ENCODE measurements at places on chromosomes 5 and 9.

GRCh38 chr9:120490888-120491595, 88.9 kb downstream of the CDK5RAP2 start:
- no peak for DNase-seq

- DNase-seq, result peak; percentile 99
Measured at GRCh38 chr5:28374492-28374967, 1336.1 kb upstream of the CDH9 start.

DNA sequence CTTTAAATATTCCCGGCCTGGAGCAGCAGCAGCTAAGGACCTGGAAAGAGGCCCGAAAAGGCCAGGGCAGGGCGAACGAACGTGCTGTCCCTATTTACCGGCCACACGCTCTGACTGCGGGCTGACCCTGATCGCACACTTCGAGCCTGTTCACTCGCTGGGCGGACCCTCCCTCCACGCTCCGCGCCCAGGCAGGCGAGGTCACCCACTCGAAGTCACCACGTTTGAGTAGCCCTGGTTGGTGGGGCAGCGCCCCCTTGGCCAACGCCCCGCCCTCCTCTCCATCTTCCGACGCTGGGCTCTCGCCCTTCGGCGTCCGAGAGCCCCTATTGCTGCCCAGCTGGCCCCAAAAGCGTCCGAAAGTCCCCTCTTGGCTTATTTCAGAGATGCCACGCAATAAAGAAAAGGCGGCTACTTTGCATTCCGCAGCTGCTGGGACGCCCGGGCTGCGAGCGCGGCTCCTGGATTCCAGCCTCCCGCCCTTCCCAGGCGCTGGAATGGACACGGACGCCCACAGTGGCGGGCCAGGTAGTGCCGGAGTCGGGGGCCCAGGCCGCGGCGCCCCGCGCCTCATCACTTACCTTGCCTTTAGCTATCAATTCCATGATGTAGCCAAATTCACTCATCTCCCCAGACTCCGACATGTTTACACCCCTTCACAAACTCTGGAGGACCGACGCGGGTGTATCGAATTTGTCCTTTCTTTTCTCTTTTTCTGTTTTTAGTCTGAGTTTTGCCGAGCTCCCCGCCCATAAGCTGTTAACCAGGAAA, 9.9 kb upstream of the TRIM36 start:
- no peak for DNase-seq

DNA sequence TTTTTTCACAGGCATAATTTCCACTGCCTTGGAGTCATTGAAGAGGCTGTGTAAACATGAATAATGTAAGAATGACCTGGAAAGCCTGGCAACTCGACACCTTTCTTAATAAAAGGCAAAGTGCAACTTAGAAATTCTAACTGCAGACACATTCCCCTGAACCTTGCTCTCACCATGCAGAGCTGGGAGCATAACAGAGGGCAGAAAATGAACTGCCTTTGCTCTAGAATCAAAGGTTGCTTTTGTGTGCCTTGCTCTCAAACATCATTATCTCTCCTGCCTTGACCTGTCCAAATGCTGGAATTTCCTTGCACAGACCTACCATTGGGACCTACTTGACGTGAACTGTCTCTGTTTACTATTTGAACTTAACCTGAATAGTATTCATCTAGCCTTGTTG, 462.0 kb upstream of the ZNF462 start:
- no peak for DNase-seq

- no peak for DNase-seq
Measured at GRCh38 chr5:171697221-171698102, 88.2 kb upstream of the SMIM23 start.

DNA sequence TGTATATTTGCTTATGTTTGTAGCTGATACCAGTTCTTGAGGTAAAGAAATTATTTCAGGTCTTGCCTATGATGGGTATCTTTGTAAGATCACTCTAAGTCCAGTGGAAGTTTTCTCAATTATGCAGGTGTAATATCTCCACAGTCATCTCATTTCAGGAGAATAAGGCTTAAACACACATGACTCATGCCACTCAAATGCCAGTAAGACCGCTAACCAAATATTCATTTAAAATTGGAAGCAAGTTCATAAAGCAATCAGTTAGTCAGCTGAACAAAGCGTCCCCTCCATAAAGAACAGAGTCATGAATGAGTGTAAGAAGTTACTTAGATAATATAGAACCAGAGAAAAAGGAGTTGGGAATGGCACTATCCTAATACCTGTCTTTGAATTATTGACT, 248.7 kb downstream of the LURAP1L start:
- peak; percentile 6 for DNase-seq

- no peak for DNase-seq
Measured at GRCh38 chr5:1016036-1016435, 7.4 kb downstream of the NKD2 start.

DNA sequence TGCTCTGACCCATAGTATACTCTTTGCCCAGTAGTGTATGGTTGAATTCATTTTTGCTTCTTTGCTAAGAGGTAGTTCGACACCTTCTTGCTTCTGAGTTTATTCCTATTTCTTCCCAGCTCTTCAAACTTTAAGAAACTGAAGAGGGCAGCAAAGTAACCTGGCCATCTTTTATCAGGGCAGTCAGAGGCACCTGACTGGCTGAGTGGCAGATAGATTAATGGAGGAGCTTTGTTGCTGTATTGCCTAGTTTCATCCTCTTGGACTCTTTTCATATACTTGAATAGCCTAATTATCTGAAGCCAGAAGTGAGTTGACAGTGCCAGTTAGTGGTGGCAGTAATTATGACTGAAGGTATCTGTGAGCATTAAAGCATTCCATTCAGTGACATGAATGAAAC, 82.5 kb downstream of the UHRF2 start:
- DNase-seq, result no peak

DNA sequence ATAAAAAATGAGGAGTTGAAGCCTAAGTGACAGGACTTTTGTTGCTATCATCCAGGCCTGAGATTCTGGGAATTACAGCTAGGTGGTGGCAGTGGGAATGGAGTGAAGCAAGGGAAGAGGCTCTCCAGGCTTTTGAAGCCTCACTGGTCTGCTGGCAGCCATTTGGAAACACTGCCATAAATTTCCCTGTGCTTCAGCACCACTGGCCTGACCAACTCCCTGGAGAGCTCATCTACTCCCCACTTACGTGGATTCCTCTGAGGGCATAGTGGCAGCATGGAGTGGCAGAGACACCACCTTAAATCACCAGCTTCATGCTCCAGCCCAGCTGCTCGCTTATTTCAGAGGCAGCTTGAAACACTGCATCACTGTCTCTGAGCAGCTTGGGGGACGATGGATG, 518.2 kb downstream of the TLR4 start:
- no peak for DNase-seq

DNA sequence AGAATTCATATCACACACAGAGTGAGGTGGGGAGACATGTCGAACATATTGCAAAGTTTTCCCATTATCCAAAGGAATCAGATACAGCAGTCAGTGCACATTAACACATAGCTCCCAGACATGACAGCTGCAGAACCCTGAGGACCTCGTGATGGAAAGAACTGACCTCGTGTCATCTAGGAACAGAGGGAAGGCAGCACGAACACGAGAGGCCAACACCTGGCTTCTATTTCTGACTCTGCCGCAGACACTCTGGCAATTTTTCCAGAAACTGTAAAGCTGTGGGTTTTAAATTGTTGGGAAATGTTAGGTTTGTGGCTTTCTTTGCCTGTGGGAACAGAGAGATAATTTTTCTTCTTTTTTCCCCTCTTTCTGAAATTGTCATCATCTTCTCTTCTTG, 315.0 kb upstream of the PIK3R1 start:
- DNase-seq, result no peak

GRCh38 chr9:121871431-121872025, 220.1 kb downstream of the DAB2IP start:
- DNase-seq, result peak; percentile 54

- DNase-seq, result no peak
Measured at GRCh38 chr5:174555726-174556125, 168.7 kb upstream of the MSX2 start.

DNA sequence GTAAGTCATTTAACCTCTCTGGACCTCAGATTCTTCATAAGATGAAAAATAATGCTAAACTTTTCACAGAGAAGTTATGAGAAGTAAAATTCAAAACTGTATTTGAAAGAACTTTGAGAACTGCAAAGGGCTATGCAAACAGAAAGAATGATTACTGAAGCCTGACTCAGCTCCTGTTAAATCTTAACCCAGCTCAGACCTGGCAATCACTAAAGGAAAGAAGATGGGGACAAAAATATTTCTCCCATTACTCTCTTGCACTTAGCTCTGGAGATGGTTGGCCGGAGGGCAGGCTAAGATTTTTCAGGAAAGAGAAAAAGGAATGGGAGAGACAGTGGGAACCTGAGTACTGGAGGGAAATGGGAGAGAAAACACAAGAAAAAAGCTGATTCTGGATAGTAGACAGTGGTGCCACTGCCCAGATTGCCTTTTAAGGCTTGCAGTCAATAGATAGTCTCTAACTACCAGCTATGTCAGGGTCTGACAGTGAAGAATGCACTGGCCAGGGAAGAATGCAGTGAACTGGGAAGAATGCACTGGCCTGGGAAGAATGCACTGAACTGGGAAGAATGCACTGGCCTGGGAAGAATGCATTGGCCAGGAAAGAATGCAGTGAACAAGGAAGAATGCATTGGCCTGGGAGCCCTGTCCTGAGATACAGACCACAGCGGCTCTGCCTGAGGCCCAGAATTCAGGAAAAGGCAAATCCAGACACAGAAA, 25.2 kb upstream of the CEMIP2 start:
- DNase-seq, result peak; percentile 77

DNA sequence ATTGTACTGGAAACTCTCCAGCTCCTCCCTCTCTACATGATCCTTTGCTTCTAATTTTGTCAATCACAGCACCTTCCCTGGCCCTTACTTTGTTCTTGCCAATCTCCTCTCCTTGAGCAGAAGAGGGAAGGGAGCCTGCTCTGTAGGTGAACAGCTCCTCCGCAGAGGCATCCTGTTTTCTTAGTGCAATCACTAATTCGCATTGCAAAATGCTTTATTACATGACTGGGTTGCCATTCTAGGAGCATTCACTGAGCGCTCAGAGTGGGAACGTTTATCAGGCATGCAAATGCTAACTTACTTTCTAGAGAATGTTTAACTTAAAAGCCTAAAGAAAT, 416 bp upstream of the SNX18 start:
- DNase-seq, result no peak

DNA sequence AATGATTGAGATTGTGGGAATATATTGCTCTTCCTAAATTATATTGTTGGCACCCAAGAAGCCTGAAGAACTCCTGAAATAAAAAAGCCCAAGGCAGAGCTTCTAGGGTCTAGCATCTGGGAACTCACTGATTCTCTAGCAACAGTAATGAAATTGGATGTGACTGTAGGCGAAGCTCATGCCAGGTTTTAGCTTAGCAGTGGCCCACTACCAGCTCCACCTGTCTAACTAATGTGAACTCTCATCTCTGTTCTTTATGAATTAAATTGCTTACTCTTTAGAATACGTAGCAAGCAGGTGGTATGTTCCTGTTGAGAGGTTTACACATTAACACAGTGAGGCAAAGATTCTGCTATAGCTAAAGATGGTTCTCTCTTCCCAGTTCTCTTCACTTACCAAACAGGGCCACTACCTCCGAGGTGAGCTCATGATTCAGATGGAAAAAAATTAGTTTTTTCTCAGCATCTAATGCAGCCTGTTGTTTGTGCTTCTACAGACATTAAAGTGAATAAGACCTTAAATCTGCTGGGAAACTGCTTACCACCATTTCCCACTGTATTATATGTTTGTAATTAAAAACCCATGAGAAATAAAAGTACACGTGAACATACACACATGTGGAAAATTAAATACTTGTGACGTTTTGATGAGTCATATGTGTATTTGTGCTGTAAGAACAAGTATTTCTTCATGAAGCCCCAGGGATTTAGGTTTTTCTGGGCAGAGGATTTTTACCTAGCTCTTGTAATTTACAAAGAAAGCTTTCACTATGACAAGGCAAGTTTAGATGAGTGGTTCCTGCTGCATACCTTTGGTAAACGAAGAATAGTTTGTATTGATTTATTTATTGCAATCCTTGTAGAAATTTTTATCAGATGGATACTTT, 360.1 kb downstream of the KDM4C start:
- no peak for DNase-seq

- peak; percentile 20 for DNase-seq
Measured at GRCh38 chr5:139561655-139562451, 714 bp downstream of the UBE2D2 start.

DNA sequence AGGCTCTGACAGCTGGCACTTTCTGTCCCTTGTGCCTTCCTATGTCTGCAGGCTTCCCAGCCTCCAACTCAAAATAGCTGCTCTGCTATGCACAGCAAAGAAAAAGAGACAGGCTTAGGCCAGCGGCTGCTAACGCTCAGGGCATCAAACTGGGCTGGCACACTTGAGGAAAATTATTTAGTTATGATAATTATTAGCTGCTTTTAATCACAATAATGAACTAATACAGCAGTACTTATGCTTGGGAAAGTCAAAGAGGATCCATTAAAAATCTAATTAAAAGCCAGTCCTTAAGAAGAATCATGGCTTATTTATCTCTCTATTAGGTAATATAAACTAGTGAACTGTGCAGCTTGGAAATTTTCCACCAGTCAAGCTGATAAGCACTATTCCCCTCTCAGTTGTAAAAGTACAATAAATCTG, 233.2 kb downstream of the SLIT3 start:
- no peak for DNase-seq

GRCh38 chr5:54821445-54822323, 163.7 kb downstream of the ESM1 start:
- DNase-seq, result no peak

DNA sequence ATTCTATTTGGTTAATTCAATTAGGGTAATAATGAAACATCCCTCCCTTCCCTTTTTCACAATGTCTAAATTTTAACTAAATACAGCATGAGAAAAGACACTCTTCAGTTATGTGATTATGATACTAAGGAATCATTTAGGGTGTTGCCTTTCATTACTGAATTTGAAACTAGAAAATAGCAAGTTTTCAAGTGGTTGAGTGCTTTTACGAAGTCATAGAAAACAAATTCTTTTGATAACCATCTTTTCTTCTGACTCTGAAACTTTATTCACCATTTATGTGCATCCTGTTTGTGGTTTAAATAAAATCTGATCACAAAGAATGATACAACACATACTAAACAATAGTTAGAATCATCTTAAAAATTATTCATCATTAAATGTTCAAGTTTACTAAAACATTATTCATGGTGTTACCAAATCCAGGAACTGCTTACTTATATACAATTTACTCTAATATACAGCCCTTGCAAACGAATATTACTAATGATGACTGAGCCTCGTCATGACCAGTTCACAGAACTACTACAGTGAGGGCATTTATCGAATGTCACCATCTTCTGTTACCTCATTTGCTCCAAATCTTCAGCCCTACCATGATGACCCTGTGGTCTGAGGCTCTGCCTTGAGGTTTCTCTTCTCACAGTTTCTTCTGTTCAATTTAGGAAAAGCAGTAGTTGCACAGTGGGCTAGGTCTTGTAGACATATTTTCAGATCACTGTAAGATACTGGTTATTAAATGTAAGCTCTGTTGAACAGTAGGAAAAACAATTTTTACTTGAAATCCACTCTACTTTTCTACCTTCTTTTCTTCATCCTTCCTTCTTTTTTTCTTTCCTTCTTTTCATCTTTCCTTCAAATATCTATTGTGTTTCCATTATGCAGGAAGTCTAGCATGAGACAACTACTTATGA, 18.3 kb upstream of the IL9 start:
- no peak for DNase-seq
